HCEC 1CT (cell line): ENCODE measurements at places on chromosomes 1 and 21.

- DNase-seq, result no peak
Observed at GRCh38 chr1:47443530-47444296, 5.9 kb downstream of the FOXD2 start.

DNA sequence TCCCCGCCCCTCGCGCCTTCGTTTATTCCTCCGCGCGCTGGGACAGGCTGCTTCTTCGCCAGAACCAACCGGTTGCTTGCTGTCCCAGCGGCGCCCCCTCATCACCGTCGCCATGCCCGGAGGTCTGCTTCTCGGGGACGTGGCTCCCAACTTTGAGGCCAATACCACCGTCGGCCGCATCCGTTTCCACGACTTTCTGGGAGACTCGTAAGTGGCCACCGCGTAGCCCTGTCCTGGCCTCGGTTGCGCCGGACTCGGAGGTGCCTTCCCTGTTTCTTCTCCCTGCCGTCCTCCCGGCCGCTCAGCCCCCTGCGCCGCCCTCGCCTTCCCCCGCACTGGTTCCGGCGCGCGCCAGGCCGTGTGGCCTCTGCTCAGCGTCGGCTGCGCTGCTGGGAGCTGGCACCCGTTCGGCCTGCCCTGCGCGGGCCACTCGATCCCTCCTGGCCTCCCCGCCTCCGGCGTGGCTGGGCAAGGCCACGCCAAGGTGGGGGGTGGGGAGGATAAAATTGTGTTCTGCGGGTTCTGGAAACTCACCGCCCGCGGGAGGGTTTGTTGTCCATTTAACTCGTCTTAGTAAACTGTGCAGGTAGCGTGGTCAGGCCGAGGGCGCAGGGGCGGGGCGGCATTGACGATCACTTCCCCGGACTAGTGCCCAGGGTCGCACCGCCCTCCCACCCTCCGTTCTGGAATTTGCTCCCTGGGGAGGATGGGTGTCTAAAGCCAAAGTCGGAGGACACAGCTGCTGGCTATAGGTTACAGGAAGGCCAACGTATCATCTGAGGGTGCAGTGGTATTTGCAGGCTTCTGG lies at the start of gene PRDX6:
Gene PRDX6, plus strand, starts transcription at position 50 of the 808 bp plus-strand sequence. Its CDS starts 63 bp downstream, at position 113.
- DNase-seq, result peak; percentile 31

GRCh38 chr1:44283524-44284173 lies 70.4 kb downstream of the DMAP1 start:
- no peak for DNase-seq

GRCh38 chr1:179083533-179083932 lies 1.7 kb downstream of the TOR3A start:
- DNase-seq, result no peak

- DNase-seq, result no peak
Observed at GRCh38 chr1:34500451-34500850, 254.4 kb upstream of the GJB5 start.

GRCh38 chr1:94974824-94975223 lies 47.9 kb upstream of the CNN3 start:
- peak; percentile 92 for DNase-seq

DNA sequence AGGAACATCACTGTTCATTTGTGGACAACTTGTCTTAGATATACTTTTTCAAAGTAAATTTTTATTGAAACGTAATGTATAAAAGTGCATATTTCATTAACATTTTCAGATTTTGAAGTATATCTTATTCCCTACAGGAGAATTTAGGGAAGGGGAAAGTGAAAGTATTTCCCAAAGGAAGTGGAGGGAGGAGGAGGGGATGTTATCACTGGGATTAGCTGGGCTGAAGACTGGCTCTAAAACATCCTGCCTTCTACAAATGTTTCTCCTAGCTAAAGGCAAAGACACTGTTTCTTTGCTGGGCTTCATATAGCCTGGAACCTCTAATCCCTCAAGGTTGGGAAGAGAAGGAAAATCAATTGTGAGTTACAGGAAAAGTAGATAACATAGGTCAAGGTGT lies 7.1 kb upstream of the ZNF697 start:
- no peak for DNase-seq

GRCh38 chr1:157724537-157725220 lies 24.1 kb upstream of the FCRL3 start:
- no peak for DNase-seq

DNA sequence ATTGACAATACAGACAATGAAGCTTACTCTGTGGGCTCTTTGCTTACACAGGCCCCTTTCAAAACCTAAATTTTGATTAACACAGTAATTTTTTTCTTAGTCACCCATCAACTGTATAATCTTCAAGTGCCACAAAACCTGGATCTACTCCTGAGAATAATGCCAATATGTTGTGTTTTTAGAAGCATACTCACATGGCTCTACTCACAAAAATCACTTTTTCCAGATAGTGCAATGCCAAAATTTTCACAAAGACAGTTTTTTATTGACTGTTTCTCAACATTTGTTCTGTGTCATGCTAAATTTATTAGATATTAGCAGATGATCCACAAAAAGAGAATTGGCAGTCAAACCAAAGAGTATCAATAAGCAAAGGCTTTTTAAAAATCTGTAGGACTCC lies 493.7 kb upstream of the C1orf87 start:
- no peak for DNase-seq

GRCh38 chr1:11740258-11741192 lies 4.6 kb downstream of the AGTRAP start:
- no peak for DNase-seq
